ENCODE measurements at places on chromosomes 11 and 22.

DNA sequence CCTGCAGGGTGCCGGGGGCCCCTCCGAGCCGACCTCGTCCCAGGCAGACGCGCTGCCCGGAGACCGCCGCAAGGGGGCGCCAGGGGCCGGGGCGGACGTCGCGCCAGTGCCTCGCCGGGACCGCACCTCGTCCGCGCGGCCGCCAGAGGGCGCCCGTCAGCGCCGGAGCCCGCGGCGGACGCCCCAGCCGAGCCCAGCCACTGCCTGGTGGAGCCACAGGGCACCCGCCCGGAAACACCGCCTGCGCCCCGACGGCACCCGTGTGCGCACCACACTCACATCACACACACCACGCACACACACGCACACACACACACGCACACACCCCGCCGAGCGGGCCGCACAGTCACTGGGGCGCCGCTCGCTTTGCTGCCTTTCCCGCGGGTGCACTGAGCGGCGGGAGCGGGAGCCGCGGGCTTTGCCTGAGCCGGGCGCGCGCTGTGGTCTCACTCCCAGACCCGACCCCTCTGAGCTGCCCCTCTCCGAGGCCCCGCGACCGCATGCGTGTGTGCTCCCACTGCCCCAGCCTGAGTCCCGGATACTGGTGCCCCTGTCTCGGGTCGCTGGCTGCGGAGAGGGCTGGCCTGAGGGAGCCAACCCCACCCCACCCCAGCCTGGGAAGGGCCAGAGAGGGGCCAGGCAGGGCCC lies 449.3 kb downstream of the OPCML start:
- peak; percentile 76 for DNase-seq

DNA sequence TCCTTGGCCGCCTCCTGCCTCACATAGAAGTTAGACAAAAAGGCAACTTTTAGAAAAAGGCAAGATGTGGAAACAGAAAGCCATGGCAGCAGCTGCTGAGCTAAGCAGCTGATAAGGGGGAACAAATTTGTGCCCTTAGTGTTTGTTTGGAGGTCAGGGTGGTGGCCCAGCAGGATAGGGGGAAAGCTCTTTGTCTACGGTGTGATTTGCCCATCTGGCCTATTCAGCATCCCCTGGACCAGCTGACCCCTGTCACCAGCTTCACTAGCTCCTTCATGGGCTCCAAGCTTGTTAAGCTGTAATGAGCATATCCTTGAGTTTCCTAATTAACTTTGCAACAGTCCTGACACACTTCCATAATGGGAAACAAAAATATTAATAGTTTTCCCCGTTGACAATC lies 5.9 kb upstream of the ME3 start:
- no peak for DNase-seq

GRCh38 chr22:49099496-49100124 lies 728.1 kb downstream of the BRD1 start:
- no peak for DNase-seq

DNA sequence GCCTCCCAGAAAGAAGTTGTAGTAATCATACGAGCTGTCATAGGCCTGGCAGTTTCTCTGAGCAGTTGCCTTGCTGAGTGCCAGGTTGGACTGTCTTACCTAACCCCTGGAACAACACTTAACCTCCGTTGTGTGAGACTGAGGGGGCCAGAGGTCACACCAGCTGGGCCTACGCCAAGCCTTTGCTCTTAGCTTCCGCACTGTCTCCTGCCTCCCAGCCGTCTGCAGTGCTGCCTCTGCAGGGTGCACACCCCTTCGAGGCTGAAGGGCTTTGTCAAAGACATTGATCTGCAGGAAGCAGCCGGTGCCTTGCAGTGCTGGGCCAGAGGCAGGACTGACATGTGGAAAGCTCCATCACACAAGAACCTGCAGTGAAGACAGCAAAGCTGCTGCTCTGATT lies 16.7 kb downstream of the TAB1 start:
- no peak for DNase-seq

GRCh38 chr22:46737976-46738646 lies at the start of gene CERK:
Gene CERK, minus strand, starts transcription at chr22:46738252. Its CDS starts 104 bp downstream, at chr22:46738148.
- DNase-seq, result peak; percentile 27

GRCh38 chr22:27725661-27726060 lies 75.9 kb downstream of the MN1 start:
- DNase-seq, result peak; percentile 36

DNA sequence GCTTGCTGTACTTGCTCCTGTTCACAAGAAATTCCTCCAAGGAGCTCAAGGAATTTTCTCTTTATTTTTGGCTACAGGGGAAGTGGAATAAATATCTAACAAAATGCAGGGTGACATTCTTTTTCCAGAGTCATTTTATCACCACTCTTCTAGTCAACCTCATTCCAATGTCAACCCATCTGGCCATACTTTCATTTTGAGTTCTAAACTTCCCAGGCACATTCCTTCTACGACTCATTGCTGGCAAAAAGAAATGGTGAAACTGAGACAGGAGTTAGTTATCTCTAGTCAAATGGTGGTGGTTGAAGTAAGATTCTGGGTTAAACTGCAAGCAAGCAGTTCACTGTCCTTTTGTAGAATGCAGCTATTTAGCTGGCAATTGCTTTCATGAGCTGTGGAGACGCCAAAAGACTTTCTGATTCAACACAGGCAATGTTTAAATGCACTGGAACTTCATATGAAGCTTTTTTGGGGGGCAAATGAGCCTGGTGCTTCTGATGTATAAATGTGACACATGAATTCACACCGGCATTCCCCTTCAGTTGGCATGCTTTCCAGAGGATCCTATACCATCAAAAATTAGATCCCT lies 304.6 kb downstream of the CADM1 start:
- no peak for DNase-seq

DNA sequence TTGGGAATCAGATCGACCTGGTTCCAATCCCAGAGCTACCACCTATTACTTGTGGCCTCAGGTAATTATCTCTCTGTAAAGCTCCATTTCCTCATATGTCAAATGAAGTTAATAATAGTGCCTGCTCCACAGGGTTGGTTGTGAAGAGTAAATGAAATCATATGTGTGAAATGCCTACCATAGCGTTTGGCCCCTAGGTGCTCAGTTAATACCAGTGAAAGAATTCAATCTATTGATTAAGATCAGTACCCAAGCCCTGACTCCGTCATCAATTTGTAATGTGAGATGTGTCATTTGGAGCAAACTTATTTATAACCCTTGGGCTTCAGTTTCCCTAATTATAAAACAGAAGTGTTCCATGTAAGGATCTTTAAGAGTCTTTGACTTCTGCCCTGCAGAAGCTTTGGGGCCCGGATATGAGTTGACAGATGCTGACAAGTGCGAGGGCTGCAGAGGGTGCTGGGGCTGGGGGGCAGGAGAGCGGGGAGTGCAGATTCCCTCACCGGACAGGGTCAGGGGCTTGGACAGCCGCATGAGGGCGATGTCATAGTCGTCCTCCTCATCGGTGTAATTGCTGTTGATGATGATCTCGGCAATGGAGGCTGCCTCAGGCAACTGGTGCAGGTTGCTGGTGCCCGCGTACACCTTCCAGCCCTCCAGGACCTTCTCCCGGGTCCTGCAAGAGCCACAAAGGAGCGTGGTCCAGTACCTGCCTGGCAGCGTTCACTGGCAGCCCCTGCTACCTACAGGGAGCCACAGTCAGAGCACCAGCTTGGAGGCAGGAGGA lies 20.9 kb downstream of the TMPRSS13 start:
- DNase-seq, result no peak

- DNase-seq, result no peak
Measured at GRCh38 chr11:131885431-131885830, 515.0 kb downstream of the NTM start.

DNA sequence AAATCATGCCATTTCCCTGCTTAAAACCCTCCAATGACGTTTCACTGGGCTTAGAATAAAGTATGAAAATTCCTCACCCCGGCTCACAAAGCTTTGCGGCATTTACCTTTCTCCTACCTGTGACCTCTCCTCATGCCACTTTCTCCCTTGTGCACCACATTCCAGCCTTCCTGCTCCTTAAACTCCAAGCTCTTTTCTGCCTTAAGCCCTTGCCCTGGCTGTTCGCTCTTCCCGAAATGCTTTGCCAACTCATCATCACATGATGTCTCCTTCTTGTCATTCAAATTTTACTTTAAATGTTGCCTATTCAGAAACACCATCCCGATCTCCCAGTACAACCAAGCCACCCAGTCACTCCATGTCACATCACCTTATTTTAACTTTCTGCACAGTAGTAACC lies 2.0 kb downstream of the PLEKHA7 start:
- DNase-seq, result no peak

DNA sequence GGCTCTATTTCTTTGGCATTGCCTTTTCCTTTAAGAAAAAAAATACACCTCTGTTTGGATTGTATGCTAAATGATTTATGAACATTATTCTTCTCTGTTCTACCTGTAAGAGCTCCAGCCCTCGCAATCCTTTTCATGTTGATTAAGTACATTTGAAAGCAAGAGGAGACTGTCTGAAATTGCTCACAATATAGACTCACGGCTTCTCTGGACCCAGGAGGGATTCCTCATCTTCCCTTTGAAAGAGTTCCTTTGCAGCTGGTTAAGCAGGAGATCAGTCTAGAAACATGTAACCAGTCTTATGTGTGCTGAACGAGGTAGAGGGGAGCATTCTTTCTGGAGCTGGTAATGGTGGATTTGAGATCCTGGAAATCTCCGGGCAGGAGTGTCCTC lies 47.4 kb downstream of the PKNOX2 start:
- no peak for DNase-seq

DNA sequence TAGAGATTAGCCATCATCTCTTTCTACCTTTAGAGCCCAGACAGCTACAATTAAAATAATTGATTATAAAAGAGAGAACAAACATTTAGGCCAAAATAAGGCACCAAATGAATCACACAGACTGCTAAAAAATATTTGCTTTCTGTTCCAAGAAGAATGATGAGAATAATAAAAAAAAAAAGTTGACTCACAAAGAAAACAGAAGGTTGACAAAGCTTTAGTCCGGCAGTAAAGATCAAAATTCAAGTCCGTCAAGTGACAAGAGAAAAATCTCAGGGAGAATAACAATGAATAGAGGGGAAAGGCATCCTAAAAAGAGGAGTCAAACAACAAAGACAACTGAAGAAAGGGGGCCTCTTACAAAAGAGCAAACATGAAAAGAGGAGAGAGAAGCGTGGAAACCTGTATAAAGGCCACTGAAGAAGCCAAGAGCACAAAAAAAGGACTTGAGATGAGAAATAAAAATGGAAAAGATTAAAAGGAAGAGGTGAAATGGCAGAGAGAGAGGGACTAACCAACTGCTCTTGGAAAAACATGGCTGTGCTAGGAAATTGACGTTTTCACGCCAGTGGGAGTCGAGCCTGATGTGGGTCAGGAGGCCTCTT lies 910.2 kb downstream of the OPCML start:
- DNase-seq, result no peak

DNA sequence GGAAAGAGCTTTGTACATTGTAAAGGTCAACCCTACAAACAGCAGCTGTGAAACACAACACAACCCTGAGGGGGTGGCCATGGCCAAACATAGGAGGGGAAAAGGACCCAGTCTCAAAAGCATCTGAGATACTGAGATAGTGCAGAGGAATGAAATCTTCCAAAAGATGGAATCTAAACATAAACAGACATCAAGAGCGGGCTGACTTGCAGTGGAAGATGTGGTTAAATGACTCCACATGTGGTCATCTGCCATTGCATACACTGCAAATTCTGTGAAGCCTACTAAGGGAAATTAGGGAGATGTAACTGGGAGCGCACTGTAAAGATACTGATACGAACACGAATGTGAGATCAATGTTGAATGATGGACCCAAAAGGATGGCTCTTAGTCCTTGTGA lies 22.0 kb downstream of the BDNF start:
- no peak for DNase-seq

- DNase-seq, result no peak
Measured at GRCh38 chr11:121814296-121814695, 301.7 kb downstream of the BLID start.

GRCh38 chr22:36613958-36614357 lies 85.0 kb upstream of the EIF3D start:
- no peak for DNase-seq

- DNase-seq, result no peak
Measured at GRCh38 chr11:93212094-93212493, 14.3 kb upstream of the SLC36A4 start.

GRCh38 chr22:25067851-25068421 lies 115.4 kb downstream of the KIAA1671 start:
- no peak for DNase-seq

GRCh38 chr11:102177126-102177525 lies 66.9 kb downstream of the YAP1 start:
- peak; percentile 10 for DNase-seq

DNA sequence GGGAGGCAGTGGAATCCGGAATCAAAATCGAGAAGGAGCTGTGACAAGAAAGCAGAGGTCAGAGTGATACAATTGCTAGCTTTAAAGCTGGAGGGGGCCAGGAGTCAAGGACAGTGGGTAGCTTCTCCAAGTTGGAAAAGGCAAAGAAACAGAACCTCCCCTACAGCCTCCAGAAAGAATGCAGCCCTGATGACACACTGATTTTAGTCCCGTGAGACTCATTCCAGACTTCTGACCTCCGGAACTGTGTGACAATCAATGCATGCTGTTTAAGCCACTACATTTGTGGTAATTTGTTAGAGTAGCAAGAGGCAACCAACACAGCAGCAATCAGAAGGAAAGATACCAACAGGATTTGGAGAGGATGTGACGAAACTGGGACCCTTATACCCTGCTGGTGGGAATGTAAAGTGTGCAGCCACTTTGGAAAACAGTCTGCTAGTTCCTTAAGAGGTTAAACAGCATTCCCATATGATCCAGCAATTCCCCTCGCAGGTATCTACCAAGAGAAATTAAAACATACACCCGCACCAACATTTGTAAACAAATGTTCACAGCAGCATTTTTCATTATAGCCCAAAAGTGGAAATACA lies 66.7 kb downstream of the DSCAML1 start:
- DNase-seq, result no peak

GRCh38 chr11:29333993-29334775 lies 682.6 kb downstream of the KCNA4 start:
- DNase-seq, result no peak

- no peak for DNase-seq
Measured at GRCh38 chr22:41459431-41459830, 9.1 kb downstream of the PHF5A start.
